ENCODE measurements at places on chromosomes 1 and 21.

- DNase-seq: no peak
These were observed 327.6 kb downstream of the DPYD start for GRCh38 chr1:97593192-97593591.

- DNase-seq: no peak
These were observed 7.7 kb upstream of the BCL2L15 start for GRCh38 chr1:113895098-113895497.

DNA sequence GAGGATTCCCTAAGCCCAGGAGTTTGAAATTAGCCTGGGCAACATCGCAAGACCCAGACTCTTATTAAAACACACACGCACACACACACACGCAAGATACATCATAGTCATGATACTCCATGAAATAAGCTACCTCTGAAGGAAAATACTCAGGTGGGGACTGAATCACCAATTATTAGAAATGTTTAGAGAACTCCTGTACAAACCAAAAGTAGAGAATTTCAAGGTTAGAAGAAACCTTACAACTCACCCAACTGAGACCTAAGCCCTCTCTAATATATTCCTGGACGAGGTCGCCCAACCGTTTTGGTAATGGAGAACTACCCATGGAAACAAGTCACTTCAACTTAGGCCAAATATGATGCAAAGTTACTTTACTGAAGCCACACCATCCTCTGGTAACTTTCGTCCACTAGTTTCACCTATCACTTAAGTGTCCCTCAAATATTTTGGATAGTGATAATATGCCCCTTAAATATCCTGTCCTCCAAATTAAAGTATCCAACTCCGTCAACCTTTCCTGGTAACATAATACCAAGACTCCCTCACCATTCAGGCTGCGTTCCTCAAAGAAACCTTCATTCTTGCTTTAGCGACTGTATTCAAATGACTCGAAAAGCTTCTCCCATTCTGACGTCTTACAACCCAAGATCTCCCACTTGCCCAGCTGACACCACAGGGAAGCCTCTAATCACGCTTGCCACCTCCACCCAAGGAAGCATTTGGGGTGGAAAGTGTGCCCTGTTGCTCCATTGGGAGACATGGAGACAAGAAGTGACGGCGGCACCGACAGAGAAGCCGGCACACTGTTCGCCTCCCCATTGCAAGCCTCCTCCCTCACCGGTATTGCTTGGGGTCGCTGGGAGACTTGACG, 856 bp downstream of the NRDC start:
- DNase-seq: peak; percentile 36

GRCh38 chr1:2234762-2235113, 6.6 kb downstream of the SKI start:
- no peak for DNase-seq

- DNase-seq: peak; percentile 28
These were observed 157.3 kb upstream of the PTGFR start for GRCh38 chr1:78333502-78333901.
